NCI-H187 (cell line): ENCODE measurements at places on chromosomes 6 and 20.
A peak's percentile ranks its signal among the peaks of the same experiment; 100 is the strongest.

- DNase-seq, result no peak
Observed at GRCh38 chr6:10397756-10398445, 17.0 kb downstream of the TFAP2A start.

DNA sequence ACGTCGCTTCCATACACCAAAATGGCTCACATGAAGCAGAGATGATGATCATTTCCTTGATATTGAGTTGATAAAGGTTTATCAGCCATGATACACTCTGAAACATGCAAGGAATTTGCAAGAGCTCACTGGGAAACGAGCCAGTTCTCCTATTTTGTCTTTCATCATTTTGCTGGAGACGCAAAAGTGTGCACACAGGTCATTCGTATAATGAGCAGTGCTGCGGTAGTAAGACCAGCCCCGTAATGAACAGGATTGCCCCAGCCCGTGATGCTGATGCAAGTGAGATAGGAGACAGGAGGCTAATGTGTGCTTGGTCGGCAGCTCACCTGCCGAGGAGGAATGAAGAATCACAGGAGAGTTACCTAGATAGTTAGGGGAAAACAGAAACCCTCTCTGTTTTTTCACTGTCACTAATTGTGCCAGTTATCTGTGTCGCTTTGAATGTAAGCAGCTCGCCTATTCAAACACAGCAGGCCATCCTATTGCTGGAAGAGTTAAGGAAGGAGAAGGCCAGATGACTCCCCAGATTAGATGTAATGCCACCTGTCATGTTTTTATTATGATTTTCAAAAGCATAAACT, 391.8 kb downstream of the SAMD5 start:
- DNase-seq, result no peak

- DNase-seq, result no peak
Observed at GRCh38 chr20:11267131-11267761, 593.4 kb upstream of the JAG1 start.

DNA sequence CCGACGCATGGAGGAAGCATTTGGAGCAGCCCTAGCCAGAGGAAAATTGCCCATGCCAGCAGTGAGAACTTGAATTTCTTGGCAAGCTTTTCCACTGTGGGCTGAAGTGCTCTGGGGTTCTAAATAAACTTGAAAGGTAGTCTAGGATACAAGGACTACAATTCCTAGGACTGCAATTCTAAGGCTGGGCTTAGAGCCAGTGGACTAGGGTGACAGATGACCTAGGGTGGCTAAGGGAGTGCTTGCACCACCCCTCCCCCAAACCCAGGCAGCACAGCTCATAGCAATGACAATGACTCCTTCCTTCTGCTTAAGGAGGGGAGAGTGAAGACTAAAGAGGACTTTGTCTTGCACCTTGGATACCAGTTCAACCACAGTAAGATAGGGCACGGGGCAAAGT, 122.3 kb downstream of the THBS2 start:
- no peak for DNase-seq

- peak; percentile 11 for DNase-seq
Observed at GRCh38 chr20:10217721-10218410, 764 bp upstream of the SNAP25 start.

DNA sequence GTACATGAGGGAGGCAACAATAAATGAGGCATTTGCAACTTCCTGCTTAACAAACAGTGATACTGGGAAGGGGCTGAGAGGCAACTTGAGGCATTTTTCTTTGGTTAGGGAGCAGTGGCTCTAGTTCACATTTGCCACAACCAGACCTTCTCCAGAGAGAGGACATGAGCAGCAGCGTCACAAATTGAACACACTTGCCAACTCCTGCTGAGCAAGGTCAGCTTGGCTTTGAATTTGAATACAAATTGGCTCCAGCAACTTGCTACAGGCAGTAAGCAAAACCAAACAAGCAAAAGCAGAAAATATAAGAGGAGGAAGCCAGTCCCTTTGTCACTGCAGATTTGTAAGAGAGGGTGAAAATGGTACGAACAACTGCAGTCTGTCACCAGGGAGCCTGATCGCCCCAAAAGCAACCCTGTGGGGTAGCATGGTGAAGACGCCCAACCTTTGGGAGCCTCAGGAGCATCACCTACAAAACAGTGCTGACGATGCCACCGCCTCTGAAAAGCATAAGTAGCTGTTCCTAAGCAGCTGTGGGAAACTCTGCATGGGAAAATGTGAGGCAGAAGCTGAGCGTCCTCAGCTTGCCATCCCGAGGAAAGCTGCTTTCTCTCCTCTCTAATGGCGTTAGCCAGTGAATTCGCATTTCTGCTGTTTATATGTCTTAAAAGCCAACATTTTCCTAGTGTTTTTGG, 378.7 kb downstream of the RNGTT start:
- no peak for DNase-seq

DNA sequence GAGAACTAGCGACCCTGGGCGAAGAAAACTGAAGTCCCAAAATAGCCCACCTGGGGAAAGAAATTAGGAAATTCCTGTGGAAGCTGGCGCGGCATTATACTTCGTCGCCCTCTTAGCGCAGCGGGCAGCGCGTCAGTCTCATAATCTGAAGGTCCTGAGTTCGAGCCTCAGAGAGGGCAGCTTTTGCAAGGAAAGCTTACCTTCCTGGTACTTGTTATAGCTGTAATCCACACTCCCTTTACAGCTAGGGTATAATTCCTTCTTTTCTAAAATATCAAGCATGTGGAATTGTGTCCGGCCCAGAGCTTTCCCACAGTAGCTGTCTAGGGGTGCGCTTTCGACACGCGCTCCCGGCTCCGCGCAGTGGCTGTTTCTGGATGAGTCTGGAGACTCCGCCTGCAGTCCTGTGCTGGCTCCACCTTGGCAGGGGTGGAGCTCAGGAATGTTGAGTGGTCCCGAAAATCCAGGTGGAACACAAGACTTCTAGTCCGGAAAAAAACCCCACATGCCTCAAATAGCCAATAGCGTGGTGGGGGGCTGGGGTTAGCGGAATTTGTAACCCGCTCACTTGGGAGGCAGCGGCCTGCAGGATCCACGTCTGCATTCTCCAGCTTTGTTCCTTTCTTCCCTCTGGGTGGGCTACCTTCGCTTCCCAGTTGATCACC, 83.7 kb upstream of the ZNF322 start:
- DNase-seq, result no peak

GRCh38 chr6:135141728-135142127, 39.4 kb upstream of the MYB start:
- no peak for DNase-seq

- no peak for DNase-seq
Observed at GRCh38 chr6:161701056-161701455, 427.2 kb upstream of the AGPAT4 start.
